Stimulated activated CD4-positive, alpha-beta T cell treated with anti-CD3 and anti-CD28 coated beads, Interleukin-15, amount 100 ng/mL, for 1 hour (primary cell): ENCODE measurements at places on chromosomes 3 and 15.

- DNase-seq = no peak
Observed at GRCh38 chr15:27808182-27808581, 290.9 kb downstream of the OCA2 start.

GRCh38 chr3:173584093-173584837, 186.7 kb downstream of the NLGN1 start:
- DNase-seq = no peak

- no peak for DNase-seq
Observed at GRCh38 chr3:190229632-190230424, 92.4 kb downstream of the CLDN1 start.

GRCh38 chr15:81013396-81013929, 12.7 kb downstream of the TLNRD1 start:
- DNase-seq = no peak

DNA sequence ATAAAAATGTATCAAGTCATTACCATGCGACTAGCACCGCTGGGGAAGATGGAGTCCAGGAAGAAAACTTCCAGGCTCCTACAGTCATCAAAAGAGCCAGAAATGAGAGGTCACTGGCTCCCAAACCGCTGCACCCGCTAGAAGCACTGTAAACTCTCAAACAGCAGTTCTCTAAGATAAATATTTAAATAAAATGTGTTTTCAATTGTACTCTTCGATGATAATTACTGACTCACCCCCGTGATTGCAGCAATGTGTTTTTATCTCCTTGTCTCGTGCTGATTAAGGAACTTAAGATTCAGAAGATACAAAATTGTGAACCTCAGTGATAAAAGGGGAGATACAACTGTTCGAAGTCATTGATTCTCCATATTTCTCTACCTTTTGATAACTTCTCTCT, 45.8 kb upstream of the FOXP1 start:
- no peak for DNase-seq

- no peak for DNase-seq
Observed at GRCh38 chr3:45953536-45953935, 10.3 kb downstream of the CXCR6 start.

DNA sequence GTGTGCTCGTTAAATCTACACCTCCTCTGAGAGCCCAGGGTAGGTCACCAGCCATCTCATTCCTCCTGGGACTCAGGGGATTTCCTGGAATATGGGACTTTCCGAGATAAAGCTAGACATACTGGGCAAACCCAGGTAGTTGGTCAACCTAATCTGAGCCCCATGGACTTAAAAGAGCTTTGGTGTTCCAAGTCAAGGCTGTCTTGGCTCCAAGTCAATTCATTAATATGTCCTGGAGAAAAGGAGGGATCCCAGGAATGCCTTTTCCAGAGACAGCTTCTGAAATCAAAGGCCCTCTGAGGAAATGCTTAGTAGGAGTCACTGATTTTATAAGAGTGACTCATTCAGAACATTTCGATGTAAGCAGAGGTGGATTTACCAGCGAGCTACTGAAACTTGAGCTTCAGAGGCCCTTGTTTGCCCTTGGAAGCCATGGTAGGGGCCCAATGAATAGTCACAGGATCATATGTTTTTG, 137.3 kb upstream of the UBE2E1 start:
- no peak for DNase-seq
